Stimulated activated CD8-positive, alpha-beta memory T cell treated with anti-CD3 and anti-CD28 coated beads, Interleukin-4, amount 100 ng/mL, for 4 hours (primary cell): ENCODE measurements at places on chromosomes 12 and 14.

DNA sequence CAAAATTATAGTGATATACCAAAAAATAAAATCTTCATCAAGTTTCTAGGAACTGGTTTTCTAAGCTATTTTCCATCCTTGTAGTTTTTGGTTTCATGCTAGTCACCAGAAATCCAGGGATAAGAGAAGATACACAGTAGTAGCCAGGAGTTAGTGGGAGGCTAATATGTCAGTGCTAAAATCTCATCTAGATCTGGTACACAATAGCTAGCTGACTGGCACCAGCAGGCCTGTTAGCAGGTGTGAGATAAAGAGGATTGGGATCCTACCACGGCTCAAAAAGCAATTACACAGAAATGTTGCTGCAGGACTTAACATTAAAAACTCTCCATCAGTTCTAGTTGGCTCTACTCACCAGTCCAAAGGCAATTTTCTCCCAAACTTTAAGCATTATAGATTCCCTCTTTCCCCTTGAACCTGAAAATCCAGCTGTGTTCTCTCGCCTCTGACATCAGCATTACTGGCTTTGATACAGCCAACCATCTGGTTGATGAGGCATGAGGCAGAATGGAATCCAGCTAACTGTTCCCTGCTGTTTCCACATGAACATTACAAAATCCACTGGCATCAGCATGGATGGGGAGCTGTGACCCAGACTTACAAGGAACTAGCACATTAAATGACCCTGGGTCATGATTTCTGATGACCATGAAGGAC, 41.8 kb upstream of the CCDC196 start:
- no peak for DNase-seq

DNA sequence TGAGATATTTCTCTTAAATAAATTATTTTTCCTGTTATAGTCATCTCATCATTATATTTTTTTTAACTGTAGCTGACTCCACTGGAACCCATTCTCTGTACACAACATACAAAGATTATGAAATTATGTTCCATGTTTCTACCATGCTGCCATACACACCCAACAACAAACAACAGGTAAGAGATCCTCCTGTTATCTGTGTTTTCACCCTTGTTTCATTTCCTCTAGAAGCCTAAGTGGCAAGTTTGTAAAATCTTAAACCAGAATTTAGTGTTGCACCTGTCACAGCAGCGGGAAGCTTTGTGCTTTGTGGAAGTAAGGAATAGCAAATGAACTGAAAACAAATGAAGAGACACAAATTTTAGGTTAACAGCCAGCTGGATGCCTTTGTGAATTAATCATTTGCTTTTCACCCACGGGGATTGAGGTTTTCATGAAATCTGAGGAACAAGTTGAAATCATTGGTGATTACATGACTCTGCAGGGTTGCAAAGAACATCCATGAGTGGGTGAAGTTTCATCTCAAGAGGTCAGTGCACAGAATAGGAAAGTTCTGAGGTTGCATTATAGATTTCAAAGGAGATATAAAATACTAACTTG, 273.9 kb upstream of the RGS6 start:
- DNase-seq = no peak

- DNase-seq = no peak
Measured at GRCh38 chr12:68495336-68496070, 115.2 kb upstream of the RAP1B start.

- no peak for DNase-seq
Measured at GRCh38 chr14:100262545-100262944, 23.6 kb downstream of the YY1 start.

- no peak for DNase-seq
Measured at GRCh38 chr12:32344047-32344446, 55.3 kb upstream of the FGD4 start.

GRCh38 chr14:44847526-44848309, 114.0 kb downstream of the KLHL28 start:
- no peak for DNase-seq

- no peak for DNase-seq
Measured at GRCh38 chr12:53518381-53518780, 11.1 kb upstream of the NPFF start.

DNA sequence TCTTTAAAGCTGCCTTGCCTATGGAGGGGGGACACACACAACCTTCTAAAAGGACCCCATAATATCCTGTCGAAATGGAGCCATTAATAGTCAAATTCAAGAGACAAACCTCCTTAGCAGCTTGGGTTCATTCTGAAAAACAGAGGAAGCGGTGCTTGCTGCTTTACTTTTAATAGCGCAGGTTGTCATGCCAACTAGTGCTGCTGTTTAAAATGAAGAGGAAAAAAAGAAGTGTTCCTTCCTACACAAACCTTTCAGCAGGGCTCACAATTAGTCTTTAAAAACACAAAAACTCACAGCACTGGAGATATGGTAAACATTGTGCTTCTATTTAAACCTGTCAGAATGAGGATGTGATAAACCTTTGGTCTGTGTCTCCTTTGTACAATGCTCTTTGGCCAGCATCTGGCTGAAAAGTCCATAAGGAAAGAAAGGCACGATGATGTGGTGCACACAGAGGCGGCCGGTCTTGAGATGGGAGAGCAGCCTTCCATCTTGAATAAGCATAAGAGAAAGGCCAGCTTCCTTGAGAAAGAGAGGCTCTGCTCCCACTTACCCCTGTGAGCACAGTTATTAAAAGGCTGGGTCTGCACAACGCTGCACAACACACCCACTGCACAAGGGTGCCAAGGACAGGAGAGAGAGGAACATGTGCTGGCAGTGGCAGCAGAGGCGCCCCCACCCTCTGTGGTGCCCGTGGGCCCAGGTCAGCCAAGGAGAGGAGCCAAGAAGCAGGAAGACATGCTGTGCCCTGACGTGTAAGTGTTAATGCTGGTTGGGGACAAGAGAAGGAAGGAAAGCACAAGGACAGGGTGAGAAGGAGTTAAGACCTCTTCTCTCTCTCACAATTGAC, 144.6 kb downstream of the TTC7B start:
- no peak for DNase-seq

DNA sequence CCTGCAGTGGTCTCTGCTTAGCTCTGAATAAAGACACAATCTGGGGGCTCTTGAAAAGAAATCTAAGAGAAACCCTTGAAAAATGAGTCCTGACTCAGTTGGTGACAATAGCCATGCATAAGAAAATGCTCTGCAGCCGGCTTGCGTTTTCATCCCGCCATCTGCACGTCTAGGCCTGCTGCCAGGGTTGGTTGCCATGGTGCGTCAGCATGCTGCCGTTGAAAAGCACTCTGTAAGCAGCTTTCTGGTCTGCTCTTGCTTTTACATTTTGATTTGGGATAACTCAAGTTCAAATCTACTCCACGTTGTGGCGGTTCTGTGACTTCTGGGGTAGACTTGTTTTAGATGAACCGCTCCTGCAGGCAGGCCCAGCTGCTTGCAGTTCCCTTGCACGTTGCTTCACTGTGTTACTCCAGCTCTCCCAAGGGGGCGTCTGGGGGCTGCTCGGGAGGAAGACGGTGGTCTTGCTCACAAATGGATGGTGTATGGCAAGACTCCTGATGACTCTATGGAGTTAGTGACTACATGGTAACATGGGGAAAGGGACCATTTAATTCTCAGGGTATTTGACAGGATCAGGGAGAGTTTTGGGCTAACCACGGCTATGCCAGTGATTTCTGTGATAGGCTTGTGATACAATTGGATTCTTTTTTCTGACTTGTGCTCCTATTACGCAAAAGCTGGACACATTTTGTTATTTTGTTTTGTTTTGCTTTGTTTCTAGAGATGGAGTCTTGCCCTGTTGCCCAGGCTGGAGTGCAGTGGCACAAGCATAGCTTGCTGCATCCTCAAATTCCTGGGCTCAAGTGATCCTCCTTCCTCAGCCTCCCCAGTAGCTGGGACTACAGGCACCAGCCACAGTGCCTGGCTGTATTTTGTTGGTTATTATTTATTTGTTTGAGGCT, 15.8 kb downstream of the WNT5B start:
- DNase-seq = no peak

DNA sequence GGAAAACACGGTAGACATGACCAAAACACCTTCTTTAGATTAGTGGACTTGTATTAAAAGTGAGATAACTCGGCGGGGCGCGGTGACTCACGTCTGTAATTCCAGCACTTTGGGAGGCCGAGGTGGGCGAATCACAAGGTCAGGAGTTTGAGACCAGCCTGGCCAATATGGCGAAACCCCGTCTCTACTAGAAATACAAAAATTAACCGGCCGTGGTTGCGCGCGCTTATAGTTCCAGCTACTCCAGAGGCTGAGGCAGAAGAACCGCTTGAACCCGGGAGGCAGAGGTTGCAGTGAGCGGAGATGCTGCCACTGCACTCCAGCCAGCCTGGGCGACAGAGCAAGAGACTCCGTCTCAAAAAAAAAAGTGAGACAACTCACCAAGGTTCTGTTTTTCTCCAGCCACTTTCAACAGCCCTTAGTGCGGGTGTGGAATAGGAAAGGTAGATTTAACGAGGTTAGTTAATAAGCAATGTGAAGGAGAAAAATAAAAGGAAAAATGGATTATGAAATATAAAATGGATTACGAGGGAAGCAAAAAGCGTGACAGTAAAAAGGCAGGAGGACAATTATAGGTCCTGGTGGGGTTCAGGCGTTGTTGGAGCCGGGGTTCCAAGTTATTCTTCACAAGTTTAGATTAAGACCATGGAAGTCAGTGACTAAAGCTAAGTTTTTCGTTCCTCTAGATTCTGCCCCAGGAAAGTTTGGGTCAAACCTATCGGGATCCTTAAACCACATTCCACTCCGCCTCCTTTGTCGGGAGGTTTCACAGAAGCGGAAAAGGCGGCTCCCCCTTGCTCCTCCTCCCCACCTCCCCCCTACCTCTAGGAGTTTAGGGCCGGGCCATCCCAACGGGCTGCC, 534 bp downstream of the PPP2R3C start:
- no peak for DNase-seq

DNA sequence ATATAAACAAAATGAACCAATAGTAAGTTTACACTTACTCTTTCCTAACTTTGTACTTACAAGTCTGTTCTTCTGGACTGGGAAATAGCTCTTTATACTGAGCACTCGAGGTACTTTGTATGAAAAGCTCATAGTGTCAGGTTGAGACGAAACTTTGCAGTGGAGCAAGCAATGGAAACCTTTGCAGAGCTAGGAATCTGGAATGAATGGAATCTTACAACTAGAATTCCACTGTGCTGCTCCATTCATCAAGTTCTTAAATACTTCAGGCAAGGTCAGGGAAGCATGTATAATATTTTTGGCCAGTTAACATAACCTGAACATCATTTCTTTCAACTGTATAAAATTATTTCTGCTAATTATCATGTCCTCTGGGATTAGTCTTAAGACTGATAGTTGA, 1327.5 kb upstream of the FLRT2 start:
- DNase-seq = no peak
